ENCODE measurements at places on chromosomes 5 and 9. TPM values are rescaled to one million over a fixed set of nuclear protein-coding genes. Genes with fewer than 3 reads are reported as not detected.

Gene ACOT12
- not detected for total RNA-seq

Gene ZNF454
- total RNA-seq: 0.74 TPM

Gene C9orf40
- total RNA-seq: 10.4 TPM

Gene PCDHA12
- total RNA-seq: not detected

Gene DDX4
- not detected for total RNA-seq

Gene CSF2
- 16.8 TPM for total RNA-seq

Gene ATOX1
- total RNA-seq: 169 TPM

Gene MCIDAS
- total RNA-seq: not detected

Gene LURAP1L
- 2.9 TPM for total RNA-seq

Gene IL13
- total RNA-seq: not detected

Gene SLC35D2
- total RNA-seq: 26.3 TPM

Gene EFNA5
- total RNA-seq: 2.9 TPM

Gene PRLR
- total RNA-seq: not detected

Gene FGF1
- not detected for total RNA-seq

Gene PAEP
- not detected for total RNA-seq

Gene ERCC6L2
- total RNA-seq: 26.3 TPM

Gene CDKN2B-AS1
- total RNA-seq: 1.1 TPM

Gene ALDH7A1
- total RNA-seq: 15.8 TPM

Data from mammary microvascular endothelial cell (primary cell).